Stimulated activated CD4-positive, alpha-beta T cell treated with anti-CD3 and anti-CD28 coated beads, TNF-alpha, amount 100 ng/mL, for 4 hours (primary cell): ENCODE measurements at places on chromosomes 1 and 21.

DNA sequence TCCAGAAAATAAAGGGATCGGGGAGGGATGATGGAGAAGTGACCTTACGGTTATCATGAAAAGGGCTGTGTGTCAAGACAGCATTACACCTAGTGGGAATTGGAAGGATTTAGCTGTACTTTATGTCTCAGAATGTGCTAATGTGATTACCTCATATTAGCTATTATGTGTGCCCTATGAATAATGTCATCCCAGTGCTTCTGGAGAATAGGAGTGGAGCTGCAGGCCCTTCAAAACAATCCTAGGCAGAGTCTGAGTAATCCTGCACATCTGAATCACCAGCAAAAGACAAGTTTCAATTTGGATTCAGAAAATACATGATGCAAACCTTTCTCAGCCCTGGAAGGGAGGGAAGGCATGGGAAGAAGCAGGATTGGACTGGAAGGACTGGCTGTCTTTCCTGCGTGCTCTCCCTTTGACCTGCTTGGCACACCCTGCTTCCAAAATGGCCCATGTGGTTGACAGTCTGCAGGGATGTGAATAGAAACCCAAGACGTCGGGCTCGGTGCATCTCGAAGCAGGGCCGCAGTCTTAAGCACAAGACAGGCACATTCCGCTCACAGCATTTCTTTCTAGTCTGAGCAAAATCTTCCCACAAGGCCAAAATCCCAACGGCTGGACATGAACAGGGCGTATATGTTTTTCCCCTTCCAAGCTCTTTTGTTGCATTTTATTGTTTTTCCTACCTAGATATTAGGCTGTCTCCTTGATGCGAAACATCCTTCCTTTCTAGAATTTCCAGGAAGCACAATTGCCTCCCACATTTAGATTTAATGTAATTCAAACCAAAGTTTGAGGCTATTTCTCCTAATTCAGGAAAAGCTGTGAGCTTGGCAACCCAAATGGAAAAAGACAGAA lies 54.3 kb upstream of the TARBP1 start:
- DNase-seq: no peak

DNA sequence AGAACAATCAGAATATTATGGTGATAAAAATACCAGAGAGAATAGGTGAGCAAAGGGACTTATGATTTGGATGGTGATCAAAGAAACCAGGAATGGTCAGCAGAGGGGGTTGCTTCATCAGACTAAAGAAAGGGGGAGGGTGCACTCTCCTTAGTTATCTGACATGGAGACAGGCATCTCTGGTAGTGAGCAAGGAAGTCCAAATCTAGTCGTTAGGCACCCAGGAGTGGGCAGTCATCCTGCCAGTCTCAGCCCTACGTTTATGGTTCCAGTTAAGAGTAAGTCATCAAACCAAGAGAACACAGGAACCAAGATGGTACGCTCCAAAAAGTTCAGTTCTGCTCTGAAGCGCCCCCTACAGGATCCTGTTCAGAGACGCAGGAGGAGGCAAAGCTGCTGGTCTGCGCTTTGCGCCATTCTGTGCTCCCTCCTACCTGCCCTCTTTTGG lies 28.6 kb downstream of the EBNA1BP2 start:
- no peak for DNase-seq

- DNase-seq: no peak
Observed at GRCh38 chr1:30110846-30111245, 612.5 kb downstream of the MATN1 start.

- DNase-seq: no peak
Observed at GRCh38 chr1:8113262-8114220, 87.4 kb upstream of the ERRFI1 start.

- DNase-seq: peak; percentile 44
Observed at GRCh38 chr1:212606395-212607205, 2.0 kb upstream of the ATF3 start.

DNA sequence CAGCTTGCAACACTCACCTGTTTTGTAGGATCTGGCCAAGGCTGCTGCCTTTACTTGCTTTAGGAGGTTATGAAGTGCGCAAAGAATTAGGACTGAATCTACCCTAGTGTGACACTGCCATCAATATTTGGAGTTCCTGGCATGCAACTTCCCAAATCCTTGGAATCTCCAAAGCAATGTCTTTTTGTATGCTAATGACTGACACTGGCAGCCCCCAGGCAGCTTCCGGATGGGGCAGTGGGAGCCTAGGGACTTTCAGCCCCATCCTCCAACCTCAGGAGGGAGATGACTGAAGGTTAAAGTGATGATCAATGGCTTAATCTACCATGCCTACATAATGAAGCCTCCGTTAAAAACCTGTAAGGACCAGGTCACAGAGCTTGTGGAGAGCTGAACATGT lies 5.5 kb downstream of the RCC2 start:
- no peak for DNase-seq

DNA sequence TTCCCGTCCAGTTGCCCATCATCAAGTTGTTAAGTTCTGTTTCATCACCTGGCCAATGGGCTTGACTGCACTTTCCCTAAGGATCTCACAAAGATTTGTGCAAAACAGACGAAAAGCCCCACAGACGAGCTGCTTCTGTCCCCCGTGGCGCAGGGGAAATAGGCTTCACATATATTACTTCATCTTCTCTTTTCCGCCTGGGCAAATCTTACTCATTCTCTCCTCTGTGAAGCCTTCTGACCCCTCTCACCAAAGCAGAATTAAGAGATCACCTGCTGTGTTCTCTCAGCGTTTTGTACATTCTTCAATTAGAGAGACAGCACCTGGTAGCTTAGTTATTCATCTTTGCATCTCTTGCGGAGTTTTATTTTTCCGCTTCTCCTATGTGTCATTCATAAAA lies 129.8 kb downstream of the IGSF21 start:
- DNase-seq: no peak

DNA sequence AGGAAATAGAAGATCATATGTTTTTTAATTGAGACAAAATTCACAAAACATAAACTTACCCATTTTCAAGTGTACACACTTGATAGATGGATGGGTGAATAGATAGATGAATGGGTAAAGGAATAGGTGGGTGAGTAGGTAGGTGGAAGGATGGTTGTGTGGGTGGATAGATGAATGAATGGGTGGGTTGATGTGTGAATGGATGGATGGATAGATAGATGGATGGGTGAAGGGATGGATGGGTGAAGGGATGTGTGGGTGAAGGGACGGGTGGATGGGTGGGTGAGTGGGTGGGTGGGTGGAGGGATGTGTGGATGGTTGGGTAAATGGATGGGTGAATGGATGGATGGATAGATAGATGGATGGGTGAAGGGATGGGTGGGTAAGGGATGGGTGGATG lies 86.1 kb upstream of the KCND3 start:
- DNase-seq: no peak

DNA sequence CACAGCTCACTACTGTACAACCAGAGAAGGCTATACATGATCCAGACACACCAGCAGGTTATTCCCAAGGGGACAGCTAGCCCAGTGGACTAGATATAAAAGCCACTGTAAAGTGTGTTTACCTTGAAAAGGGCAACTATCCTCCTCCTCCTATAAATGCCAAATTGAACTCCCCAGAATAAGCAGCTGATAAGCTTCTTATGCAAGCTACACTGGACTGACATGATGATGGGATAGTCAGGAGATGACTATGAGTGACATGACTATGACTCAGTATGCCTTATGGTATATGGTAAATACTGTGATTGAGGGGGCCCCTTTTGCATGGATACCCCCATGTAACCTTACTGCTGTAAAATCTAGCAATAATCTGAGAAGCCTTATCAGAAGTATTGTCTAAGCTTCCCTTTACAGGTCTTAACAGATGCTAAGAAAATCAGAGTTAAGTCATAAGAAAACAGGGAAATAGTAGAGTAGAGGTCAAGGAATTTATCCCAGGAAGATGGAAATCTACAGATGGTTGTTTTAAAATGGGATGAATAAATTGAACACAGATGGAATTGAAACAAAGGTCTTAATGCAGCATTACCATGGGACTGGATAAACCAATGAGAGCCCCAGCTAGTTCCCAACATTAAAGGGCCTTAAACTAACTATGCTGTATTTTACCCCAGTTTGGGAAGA lies 55.8 kb downstream of the TRIM33 start:
- no peak for DNase-seq

DNA sequence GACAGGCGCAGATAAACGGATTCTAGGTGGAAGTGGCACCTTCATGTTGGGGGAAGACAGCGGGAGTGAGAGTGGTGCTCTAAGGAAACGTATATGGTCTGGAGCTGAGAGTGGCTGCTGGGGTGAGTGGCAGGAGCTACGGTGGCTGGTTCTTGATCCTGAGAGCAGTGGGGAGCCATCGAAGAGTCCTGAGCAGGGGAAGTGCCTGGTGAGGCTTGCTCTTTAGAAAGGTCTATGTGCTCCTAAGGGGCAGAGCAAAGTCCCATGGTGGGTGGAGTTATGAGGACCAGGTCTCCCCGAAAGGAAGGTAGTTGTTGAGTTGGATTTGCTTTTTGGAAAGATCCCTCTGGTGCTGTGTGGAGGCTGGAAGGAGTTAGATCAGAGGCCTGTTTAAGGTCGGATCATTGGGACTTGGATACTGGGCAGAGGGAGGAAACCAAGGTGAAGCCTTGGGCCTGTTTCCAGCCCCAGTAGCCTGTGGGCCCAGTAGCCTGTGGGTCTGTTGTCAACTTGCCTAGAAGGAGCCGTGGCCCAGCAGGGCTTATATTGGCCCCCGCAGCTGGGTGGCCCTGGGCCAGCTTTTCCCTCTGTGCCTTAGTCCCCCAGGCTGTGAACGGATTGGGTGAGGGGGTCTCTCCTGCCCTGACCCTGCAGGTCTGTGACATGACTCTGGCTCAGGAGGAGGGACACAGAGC lies 33.0 kb downstream of the ACOT11 start:
- DNase-seq: no peak

DNA sequence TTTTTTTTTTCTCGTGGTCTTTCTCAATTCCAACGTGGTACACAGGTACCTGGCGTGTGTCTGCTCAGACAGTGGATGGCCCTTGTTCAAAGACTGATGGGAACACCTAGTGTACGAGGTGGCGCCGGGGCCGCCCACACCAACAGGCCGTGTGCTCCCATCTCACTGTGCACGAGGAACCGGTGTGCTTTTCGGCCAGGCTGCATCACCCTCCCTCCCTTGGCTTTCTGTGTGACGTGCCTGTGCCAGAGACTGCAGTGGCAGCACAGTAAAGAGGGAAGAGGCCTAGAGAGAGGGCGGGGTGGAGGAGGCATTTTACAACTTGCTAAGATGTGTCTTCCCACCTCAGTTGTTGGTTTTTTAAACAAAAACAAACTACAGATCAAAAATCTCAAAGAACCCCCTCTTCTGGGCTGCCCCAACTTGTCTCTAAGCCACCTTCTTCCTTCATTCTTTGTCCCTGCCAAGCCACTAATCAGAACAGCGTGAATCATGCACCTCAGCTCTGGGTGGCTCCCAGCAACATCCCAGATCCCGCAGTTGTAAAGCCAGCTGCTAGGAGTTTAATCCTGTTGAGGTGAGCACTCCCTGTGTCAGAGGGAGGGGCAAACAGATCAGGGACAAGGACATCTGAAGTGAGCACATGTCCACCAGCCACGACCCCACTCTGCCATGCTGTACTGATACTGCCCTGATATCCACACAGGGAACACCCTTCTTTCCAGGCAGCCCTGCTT lies 20.7 kb downstream of the IRF2BP2 start:
- no peak for DNase-seq

DNA sequence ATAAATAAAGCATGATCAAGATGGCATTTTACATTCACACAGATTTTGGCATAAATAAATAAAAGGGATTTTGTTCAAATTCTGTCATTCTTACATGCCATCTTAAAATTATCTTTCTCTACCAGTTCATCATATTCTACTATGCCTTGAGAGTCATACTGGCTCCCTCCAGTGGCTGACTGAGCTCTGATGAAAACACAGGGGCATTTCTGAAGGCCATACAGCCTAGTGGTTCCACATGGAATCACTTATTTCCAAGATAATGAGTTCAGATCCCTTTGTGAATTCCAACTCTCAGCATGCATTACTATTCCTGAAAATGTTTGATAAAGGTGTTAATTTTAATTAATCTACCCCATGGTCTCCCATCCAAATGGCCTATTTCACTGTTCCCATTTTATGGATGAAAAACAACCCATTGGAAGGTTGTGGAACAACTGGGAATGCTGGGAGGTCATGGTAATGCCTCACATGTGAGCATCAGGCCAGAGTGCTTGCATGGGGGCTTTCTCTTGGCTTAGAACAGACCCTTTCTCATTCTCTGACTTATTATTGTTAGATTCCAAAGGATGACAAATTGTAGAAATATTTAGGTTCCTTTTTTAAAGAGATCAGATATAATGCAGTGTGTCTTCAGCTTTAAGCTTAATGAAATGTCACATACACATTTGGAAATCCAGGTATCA lies 622.4 kb upstream of the PKN2 start:
- DNase-seq: no peak

DNA sequence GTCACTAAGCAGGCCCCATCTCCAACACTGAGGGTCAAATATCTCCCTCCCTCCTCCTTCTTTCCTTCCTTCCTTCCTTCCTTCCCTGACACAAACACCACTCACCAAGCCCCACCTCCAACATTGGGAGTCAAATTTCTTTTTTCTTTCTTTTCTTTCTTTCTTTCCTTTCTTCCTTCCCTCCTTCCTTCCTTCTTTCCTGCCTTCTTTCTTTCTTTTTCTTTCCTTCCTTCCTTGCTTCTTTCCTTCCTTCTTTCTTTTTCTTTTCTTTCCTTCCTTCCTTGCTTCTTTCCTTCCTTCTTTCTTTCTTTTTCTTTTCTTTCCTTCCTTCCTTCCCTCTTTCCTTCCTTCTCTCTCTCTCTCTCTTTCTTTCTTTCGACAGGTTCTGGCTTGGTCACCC lies 79.2 kb upstream of the ETS2 start:
- DNase-seq: no peak

GRCh38 chr1:235910357-235911299 lies 43.9 kb upstream of the LYST start:
- DNase-seq: peak; percentile 14

DNA sequence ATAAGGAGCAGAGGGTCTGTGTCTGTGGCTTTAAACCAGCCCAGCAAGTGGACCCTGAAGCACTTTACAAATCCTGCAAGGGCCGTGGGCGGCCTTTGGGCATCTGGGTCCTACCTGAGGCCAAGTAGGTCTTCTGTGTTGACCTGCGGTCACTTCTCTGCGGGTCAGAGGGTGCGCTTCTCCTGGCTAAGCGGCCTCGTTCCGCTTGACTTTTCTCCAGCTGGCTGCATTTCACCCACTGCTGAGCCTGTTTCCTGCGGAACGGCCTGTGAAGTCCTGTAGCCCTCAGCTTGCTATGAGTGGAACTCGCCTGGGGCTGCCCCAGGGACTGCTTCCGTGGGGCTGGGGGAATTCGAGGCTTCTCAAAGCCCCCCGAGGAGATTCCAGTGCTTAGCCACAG lies 43.3 kb downstream of the SLC37A1 start:
- no peak for DNase-seq
